ENCODE measurements at places on chromosomes 7 and 10.

DNA sequence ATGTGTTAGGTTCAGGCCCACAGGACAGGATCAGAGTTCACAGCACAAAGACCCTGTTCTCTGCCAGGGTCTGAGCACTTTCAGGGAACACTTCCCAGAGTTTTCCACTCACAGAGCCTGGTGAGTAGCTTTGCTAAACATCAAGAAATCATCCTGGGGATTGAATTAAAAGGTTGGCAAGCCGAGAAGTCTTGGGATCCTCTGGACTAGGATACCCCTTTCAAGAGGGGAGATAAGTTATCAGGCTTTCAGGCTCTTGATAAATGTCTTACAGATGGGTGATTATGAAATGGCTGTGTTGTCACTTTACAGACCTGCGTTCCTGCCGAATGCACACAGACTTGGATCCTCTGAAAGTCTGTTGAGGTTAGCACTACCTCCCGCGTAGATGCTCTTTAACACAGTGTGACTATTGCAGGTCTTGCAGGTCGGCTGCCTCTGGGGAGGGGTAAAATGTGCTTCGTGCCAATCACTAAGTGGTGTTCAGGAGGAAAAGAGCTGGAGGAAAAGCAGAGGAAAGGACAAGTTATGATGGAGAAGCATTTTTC is 473.5 kb upstream of the AKR1E2 start:
- DNase-seq, result no peak

GRCh38 chr7:130985361-130985760 is 251.4 kb upstream of the KLF14 start:
- DNase-seq, result no peak

DNA sequence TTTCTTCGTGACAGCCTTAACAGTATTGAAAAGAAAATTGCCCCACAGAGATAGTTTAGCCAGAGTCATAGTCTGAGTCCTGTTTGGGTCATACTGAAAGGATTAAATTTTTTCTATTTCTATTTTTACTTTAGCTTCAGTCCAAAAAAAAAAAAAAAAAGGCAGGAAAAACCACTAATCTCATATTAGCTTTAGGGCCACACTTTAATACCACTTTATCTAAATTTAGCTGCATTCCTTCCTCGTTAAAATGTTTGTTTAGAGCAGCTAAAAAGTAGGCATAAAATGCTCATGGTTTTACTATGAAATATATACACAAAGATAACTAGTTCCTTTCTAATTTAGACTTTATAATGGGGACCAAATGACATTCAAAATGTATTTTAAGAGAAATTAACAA is 216.5 kb upstream of the TMEM196 start:
- DNase-seq, result no peak

DNA sequence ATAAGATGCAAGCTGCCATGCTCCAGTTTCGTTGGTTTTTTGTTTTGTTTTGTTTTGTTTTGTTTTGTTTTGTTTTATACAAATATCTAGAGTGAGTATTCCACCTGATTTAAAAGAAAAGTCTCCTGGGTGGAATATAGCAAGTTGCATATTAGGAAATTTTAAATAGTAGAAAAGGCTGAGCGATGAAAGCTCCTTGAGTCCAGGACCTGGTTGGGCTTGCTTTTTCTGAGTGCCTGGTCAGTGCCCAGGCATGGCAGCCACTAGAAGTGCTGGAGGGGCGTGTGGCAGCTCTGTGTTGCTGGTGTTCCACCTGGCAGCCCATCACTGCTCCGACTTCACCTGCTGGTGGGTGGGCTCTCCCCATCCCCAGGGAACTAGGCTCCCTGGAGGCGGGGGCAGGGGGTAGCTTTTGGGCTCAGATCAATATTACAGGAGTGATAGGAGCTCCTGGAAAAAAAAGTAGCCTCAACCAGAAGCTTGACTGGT is 8.0 kb downstream of the COL17A1 start:
- DNase-seq, result no peak

DNA sequence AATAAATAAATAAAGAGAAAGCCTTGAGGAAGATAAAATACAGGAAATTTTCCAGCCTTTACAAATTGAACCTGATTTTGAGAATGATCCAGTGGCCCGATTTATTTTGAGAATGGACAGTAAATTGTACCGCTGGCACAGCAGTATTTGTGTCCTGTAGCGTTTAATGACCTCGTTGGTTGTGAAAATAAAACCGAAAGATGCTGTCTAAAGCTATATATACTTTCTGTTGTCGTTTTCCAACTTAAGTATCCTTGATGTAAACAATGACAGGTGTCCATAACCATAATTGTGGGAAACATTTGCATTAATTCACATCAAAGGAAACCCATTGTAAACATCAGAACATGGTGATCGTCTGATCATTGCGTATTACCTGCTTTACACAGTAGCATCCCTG is 38.8 kb downstream of the TBXAS1 start:
- no peak for DNase-seq

DNA sequence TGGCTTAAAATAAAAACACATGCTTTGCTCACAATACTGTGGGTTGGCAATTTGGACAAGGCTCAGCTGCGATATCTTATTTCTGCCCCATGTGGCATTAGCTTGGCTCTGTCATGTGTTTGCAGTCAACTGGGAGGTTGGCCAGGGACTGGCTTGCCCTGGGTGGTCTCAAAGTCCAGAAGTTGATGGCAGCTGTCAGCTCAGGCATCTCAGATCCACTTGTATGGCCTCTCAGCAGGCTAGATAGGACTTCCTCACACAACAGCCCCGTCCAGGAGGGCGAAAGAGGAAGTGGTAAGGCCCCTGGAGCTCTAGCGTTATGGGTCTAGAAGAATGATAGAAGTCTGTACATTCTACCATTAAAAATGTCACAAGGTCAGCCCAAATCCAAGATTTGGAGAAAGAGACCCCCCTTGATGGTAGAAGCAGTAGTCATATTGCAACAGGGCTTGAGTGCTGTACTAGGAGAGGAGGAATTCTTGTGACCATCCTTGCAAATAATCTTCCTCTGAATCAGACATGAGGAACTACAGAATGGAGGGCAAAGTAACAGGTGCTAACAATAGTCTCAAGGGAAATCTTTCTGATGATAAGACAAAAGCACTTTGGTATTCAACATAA is 166.2 kb downstream of the FAM107B start:
- no peak for DNase-seq

GRCh38 chr7:44098092-44099068 is 5.8 kb upstream of the AEBP1 start:
- no peak for DNase-seq

GRCh38 chr10:111923032-111923431 is 260.5 kb downstream of the GPAM start:
- DNase-seq, result no peak

DNA sequence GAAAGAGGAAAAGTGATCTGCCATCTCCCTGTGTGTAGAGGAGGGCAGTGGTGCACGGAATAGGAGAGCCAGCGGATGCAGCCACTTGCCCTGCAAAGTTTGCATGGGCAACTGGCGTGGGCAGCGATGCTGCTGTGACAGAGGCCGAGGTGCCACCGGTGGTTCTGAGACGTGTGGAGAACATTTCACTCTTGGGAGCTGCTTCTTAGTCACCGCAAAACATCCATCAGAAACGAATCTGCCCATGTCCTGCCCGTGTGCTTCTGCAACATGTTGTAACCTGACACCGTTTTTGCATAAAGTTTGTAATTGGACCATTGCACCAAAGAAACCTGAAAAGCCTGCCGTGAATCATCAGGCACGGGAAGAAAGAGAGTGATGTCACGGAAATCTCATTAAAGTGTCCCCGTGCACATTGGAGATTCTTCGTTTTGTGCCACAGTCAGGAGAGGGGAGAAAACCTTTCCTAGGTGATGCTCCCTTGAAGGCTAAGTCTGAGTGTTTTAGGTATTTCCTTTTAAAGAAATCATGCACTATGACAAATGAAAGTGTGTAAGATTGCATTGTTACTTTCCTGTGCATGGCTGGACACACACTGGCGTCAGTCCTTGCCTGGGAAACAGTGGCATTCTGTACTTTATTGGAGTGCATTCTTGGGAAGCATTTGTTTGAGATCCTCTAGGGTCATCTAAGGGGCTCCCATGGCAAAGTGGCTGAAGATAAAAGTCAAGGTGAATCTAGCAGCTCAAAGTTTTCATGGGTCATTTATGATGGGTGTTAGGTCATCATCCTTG is 302.6 kb downstream of the KLF6 start:
- DNase-seq, result no peak

All from activated CD4-positive, alpha-beta T cell treated with anti-CD3 and anti-CD28 coated beads, Interleukin-2, amount 10 ng/mL, durations not matched to agents 7 days and 5 days (primary cell).